ENCODE measurements at places on chromosomes 1 and 21. TPM values are rescaled to one million over a fixed set of nuclear protein-coding genes. Genes with fewer than 3 reads are reported as not detected.

COL11A1 gene
- 1.9 TPM for total RNA-seq

MYOG gene
- not detected for total RNA-seq

LAPTM5 gene
- not detected for total RNA-seq

ST6GALNAC3 gene
- 1.8 TPM for total RNA-seq

LCE3B gene
- not detected for total RNA-seq

IFI6 gene
- total RNA-seq: 32.0 TPM

All from A172 (cell line).